ENCODE measurements at places on chromosomes 12 and 14.

DNA sequence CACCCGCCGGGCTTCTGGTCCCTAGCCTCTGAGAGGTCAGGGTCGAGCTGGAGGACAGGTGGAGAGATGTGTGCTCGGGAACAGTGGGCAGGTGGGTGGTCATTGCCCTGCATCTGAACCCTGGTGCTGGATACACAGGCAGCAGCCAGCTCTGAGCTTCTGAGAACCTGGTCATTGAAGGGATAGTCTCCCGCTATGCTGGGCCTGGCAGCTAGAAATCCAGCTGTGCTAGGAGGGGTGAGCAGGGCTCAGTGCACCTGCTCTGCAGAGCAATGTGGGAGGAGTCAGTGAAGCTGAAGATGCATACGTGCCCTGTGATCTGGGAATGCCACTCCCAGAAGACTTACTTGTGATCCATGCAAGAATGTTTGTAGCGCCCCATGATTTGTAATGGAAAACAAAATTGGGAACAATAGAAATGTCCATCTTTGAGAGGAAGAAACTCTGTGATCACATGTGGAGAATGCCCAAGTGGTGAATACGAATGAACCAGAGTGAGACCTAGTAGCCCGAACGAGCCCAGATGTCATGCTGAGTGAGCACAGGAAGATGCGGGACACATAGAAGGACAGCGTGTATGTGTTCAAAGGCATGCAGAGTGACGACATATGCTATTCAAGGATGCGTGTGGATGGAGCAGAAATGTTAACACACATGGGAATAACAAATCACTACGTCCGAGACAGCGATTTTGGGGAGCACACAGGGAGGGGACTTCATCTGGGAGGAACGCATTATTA lies 63.4 kb downstream of the AACS start:
- no peak for DNase-seq

DNA sequence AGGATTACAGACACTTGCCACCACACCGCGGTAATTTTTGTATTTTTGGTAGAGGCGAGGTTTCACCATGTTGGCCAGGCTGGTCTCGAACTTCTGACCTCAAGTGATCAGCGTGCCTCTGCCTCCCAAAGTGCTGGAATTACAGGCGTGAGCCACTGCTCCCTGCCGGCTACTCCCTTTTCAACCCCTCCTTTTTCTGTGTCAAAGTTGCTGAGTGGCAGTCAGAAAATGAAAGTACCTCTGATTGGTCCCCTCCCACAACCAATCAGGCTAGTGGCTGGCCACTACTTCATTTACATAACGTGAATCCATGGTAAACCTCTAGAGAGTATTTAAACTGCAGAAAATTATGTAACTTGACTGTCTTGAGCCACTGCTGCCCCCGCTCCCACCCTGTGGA lies 5.9 kb downstream of the RESF1 start:
- DNase-seq, result no peak

- DNase-seq, result peak; percentile 92
These were observed 16.4 kb upstream of the NUDT4 start for GRCh38 chr12:93361151-93361919.

GRCh38 chr14:64294672-64295413 lies 672 bp upstream of the ESR2 start:
- DNase-seq, result peak; percentile 67

- DNase-seq, result no peak
These were observed 170.5 kb upstream of the RBM19 start for GRCh38 chr12:114136631-114137030.

GRCh38 chr12:48118284-48118871 lies 786 bp upstream of the PFKM start:
- DNase-seq, result no peak

All from myocyte (in vitro differentiated cells).